Aorta (tissue), 5 donors: ENCODE measurements at places on chromosomes 4 and X. TPM values are rescaled to one million over a fixed set of nuclear protein-coding genes. Genes with fewer than 3 reads are reported as not detected.

DNA sequence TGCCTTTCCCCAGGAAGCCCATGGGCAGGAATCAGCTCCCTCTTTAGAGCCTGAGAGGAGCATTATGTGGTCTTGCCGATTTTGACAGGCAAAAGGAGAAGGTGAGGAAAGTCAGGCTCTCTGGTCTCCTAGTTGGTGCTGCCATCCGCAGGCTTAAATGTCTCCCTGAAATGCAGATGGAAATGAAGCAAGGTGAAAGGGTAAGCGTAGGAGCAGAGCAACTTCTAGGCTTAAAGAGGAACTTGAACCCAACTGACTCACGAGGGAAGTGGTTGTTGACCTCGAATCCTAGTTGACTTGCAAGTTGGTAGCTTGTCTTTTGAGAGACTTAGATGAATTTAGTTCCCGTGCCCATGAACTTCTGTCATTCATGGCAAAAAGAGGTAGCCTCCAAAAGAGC, 205.9 kb downstream of the PTTG2 start:
- DNase-seq, result no peak

DNA sequence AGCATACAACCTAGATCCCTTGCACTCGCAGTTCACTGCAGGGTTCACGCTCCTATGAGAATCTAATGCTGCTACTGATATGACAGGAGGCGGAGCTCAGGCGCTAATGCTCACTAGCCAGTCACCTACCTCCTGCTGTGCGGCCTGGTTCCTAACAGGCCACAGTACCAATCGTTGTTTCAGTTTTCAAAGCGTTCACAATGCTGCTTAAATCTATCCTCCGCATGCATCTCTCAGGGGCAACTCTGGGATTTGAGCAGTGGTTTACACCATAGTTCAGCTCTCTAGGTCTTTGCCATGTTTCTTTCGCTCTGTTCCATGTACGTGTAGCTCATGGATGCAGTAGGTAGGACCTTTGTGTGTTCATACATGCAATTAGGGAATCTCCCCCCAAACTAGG, 47.2 kb downstream of the CLOCK start:
- DNase-seq, result no peak

DNA sequence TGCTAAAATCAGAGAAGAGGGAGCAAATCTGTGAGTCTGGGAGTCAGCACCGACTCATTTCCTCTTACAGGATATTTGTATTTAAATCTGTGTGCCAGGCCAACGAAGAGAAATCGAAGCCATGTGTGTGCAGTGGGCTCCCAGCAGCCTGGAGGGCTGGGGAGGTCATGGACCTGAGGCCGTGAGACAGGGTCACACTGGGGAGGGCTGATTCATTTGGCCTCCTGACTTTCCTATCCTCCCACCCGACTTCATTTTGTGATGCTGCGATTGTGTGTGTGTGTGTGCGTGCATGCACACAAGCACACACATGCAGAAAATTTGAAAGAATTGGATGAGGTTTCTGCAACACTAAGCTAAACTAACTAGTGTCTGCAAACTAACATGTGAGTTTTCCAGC, 48.7 kb upstream of the STX18 start:
- no peak for DNase-seq

DNA sequence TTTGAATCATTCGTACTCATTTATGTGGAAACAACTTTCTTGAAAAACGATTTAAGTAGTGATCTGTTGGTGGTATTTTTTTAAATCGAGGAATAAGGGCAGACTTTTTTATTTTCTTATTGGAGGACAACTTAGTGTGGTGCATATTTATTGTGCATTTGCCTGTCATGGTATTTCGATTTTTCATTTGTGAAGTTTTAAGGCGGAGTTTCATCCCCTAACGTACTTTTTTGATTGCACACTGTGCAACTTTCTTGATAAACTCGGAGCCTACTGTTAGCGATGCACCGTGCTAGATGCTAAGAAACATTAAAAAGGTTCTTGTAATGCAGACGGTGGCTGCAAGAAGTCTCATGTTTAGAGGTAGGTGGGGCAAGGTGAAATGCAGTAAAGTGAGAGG, 1.4 kb downstream of the ZFX start:
- DNase-seq, result no peak

- DNase-seq, result no peak
Observed at GRCh38 chr4:156949373-156949814, 22.2 kb downstream of the PDGFC start.

DNA sequence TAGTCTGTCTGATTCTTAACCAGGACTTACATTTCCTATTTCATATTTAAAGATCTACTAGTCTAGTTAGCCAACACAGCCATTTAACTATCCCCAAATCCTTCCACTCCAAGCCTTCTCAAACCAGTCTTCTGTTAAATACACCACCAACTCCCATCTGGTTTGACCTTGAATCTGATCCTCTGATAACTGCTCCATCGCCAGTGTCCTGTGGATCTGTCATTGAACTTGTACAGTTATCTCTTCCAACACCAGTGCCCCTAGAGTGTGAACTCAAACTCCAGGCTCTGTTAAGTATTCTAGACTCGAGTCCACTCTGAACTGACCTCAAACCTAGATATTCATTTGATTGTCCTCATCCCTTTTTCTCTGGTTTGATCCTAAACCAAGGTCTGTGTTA, 14.4 kb downstream of the WDR13 start:
- DNase-seq, result no peak

GRCh38 chr4:151876381-151876988, 115.7 kb upstream of the GATB start:
- DNase-seq, result no peak

The NPFFR2 gene
- not detected for total RNA-seq

- no peak for DNase-seq
Observed at GRCh38 chr4:40038977-40039376, 17.7 kb upstream of the N4BP2 start.

- DNase-seq, result no peak
Observed at GRCh38 chr4:126958482-126958881, 674.3 kb upstream of the INTU start.

The SYN1 gene
- total RNA-seq, result 1.5 TPM

DNA sequence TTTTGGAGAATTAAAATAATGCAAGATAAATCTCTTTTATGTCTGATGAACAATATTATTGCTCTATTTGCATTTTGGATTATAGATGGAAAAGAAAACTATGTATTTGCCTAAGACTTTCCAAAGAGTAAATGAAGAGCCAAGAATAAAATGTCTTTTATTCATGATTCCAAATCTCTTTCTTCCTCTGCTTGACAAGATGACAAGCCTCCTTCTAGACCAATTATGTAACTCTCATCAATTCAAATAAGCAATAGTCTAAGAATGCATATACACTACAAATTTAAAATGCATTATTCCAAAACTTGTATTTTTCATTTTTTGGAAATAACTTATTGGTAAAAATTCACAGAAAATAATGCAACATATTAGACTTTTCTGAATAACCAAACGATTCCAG, 377.3 kb downstream of the GASK1B start:
- no peak for DNase-seq

DNA sequence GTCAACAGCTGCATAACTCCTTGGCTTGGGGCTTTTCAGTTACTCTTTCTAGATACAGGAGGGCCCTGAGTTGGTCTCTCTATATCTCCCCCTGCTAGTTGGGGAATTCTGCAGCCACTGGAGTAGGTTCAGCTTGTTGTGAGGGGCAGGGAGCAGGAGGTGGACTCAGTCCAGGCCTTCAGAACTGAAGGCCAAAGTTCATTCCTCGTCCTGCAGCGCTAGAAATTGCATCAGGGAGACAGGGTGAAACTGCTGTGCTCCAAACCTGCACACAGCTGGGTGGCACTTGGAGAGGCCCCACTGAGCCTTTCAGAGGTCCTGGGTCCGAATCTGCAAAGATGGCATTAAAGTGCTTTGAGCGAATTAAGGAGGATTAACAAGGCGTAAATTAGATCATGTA, 24.9 kb upstream of the TRIM60 start:
- no peak for DNase-seq

- no peak for DNase-seq
Observed at GRCh38 chr4:26061248-26061986, 147.4 kb downstream of the SMIM20 start.

The TRMT2B gene
- 19.6 TPM for total RNA-seq

The MAPK10 gene
- total RNA-seq, result 40.0 TPM

GRCh38 chrX:17082831-17083230, 136.4 kb downstream of the REPS2 start:
- DNase-seq, result no peak

DNA sequence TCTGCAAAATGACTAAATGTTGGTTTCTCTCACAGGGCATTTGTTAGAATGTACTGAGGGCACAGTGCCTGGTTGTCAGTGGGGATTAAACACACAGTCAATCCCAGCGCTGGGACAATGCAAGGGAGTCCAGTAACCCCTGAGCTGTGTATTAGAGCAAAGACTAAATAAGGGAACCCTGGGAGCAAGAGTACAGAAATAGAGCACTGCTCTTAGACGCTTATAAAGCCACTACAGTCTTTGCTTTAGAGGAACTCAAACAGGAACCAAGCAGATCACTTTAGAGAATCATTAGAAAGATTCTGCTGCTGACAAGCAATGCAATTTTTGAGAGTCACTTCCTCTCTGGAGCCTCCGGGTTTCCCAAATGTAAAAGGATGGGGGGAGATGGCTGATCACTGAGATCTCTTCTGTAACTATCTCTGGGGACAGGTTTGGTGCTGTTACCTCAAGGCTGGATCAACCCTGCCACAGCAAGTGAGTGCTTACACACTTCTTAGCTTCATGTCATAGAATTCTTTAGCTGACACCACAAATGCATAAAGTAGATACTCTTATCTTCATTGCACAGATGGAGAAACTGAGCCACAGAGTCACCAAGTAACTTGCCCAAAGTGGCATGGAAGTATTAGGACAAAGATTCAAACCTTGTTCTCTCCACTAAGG, 137.8 kb upstream of the CPEB2 start:
- DNase-seq, result no peak

GRCh38 chr4:69518102-69518501, 22.4 kb upstream of the UGT2B4 start:
- DNase-seq, result no peak

DNA sequence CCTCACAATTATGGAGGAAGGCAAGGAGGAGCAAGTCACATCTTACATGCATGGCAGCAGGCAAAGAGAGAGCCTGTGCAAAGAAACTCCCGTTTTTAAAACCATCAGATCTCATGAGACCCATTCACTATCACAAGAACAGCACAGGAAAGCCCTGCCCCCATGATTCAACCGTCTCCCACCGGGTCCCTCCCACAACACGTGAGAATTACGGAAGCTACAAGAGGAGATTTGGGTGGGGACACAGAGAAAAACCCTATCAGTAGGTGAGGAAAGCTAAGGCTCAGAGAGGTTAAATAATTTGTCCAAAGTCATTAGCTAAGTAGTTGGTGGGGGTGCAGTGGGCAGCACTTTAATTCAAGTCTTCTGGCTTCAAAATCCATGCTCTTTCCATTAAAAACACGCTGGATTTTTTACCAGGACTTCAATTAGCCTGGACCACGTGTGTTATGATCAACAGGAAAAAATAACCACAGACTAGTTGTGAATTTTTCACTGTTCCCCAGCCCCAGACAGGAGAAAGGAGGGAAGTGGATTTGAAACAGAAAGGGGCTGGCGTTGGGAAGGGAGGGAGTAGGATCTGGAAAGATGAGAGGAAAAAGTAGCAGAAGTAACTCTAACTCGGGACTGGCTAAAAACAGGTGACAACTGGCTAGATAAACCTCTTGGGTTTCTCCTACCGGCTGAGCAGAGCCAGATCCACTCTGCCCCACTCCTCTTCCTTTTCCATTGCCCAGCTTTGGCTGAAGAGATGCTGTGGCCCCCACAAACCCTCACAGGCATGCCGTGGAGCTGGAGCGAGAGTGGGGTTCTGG, 986 bp downstream of the MTMR8 start:
- no peak for DNase-seq

The GLRB gene
- 7.7 TPM for total RNA-seq

DNA sequence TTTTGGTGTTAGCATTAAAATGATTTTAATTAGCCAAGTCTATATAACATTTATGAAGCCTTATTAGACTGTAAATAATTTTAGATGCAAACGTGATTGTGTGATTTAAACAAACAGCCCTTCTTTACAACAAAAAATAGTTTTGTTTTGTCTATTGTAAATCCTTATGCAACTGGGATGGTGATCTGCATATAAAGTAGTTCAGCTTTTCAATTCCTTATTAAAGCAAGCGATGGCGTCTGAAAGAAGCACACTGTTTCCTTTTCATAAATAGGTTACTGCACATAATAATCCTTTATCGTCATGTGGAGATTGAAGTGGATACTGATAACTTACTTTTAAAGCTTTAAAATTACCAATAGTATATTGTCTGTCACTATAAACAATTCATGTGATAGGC, 8.8 kb downstream of the SLITRK2 start:
- no peak for DNase-seq

DNA sequence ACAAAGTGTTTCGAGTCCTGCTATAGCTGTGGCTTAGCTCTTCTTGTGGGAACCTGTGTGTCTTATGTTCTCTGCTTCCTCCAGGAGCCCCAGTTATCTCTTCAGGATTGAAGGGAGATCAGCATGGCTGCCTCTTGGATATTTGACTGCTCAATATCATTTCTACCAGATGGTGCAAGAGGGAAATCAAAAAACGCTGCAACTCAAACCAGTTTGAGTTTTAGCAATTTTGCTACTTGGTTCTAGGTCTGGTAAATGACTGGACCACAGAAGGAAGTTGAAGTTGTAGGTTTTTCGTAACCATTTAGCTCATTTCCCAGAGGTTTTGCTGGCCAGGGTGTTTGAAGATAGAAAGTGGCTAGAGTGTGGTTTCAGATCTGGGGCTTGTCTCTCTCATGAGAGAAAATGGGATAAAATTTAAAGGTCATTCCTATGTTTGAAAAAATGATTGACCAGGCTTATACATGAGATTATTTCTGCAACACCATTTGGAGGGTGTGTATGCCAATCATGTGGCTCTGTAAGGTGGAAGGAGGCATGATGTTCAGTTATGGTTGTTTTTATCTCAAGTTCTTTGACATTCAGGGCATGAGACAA, 210.4 kb downstream of the SPRY1 start:
- no peak for DNase-seq

- no peak for DNase-seq
Observed at GRCh38 chr4:5635826-5636195, 72.5 kb downstream of the EVC2 start.

DNA sequence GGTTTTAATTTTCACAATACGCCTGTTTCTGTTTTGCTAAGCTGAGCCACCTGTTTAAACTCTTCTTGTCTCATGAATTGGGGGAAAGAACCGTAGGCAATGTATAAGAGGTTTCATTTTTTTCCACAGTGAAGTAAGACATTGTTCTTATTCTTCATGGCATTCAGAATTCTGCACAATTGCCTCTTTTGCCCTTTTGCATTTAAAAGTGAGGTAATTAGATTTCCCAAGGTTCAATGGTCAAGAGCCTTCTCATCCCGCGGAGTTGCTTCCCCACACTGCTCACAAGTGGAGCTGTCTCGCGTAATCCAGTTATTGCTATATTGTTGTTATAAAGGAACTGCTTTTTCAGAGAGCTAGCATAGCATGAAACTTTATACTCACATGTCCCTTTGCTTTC, 90.9 kb upstream of the SPRY1 start:
- no peak for DNase-seq
